ENCODE measurements at places on chromosomes 2 and 18.

DNA sequence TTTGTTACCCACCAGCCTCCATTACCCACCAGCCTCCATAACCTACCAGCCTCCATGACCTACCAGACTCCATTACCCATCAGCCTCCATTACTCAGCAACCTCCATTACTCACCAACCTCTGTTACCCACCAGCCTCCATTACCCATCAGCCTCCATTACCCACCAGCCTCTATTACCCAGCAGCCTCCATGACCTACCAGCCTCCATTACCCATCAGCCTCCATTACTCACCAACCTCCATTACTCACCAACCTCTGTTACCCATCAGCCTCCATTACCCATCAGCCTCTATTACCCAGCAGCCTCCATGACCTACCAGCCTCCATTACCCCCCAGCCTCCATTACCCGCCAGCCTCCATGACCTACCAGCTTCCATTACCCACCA lies 133.3 kb upstream of the HS6ST1 start:
- no peak for DNase-seq

GRCh38 chr2:16142383-16143361 lies 202.3 kb downstream of the MYCN start:
- no peak for DNase-seq

DNA sequence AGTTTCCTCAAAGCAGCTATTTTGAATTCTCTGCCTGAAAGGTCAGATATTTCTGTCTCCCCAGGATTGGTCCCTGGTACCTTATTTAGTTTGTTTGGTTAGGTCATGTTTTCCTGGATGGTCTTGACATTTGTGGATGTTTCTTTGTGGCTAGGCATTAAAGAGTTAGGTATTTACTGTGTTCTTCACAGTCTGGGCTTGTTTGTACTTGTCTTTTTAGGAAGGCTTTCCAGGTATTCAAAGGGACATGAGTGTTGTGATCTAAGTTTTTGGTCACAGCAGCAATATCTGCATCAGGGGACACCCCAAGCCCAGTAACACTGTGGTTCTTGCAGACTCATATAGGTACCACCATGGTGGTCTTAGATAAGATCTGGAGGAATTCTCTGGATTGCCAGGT lies 11.8 kb downstream of the MYO3B start:
- no peak for DNase-seq

DNA sequence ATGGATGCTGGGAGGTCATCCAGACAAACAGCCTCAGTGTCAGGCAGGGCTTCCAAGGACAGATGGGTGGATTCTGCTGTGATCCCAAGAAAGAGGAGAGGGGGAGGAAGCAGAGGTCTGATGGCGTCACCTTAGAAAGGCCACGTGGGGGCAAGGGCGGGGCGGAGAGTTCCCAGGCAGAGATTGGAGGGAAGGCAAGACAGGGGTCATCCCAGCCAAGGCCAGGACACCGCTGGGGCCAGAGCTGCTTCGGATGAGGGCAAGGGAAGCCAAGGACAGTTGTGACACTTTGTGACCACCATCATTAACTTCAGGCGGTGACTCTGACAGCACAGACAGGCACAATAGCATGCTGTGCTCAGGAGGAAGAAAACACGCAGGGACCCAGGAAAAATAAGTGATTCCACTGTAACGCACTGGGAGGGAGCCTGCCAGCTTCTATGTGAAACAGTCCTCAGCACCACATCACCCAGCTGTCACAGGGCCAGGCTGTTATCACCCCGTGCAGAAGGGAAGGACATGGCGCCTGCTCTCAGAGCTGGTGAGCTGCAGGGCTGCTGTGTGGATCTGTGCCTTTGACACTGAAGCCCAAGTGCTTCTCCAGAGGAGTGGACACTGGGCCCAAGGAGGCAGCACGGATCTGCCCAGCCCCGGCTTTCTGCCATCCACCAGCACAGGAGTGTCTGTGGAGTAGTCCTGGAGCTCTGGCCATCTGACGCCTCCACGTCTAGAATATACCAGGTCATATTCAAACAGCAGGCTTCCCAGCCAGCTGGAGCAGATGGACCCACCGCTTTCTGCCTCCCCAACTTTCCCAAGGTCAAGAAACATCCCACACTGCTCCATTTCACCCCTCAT lies 204.1 kb downstream of the NDUFA10 start:
- DNase-seq = no peak

DNA sequence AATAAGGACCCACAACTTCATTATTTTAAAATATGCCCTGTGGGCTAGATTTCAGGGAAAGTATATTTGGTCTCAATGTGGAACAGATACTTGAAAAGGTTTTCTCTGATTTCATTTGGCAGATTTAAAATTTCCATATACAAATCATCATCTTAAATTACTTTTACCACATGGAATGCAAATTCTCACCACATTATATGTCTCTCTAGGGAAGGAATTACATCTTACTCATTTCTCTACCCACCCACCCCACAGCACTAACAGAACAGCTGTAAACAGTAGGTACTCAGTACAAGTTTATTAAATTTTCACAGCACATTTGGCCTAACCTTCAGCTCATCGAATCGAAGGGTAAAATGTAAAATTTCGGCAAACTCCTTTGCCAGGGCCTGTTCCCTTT lies 104.0 kb downstream of the CYRIA start:
- DNase-seq = no peak

DNA sequence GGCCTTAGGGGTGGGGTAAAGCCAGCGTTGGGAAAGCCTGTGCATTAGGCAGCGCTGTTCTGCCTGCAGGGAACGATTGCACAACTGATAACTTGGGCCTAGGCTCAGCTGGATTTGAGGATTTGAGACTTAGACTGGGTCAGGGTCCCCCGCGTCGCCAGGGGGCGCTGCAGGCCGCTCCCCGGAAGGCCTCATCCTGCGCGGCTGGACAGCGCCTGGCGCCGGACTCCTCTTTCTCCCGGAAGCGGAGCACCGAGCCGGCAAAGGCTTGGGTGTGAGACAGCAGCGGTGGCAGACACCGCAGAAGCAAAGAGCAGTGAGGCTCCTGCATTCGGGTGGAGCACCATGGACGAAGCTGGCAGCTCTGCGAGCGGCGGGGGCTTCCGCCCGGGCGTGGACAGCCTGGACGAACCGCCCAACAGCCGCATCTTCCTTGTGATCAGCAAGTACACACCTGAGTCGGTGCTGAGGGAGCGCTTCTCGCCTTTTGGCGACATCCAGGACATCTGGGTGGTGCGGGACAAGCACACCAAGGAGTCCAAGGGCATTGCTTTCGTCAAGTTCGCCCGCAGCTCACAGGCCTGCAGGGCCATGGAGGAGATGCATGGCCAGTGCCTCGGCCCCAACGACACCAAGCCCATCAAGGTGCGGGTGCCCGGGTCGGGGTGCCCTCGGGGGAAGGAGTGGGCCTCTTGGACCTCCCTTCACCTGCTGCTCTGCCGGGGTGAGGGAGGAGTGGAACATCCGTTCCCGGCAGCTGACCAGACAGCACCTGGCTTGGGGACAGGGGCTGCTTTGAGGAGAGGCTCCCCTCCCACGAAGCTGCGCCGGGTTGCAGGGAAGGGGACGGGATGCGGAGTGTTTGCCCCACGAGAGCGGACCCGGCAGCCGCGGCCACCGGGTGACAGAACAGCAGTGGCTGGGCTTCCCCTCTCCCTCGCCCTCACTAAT lies at the start of gene RBM45:
TSS of gene RBM45 (plus strand) at position 236 of the 951 bp plus-strand sequence. CDS start at position 346, 110 bp downstream.
- peak; percentile 87 for DNase-seq

DNA sequence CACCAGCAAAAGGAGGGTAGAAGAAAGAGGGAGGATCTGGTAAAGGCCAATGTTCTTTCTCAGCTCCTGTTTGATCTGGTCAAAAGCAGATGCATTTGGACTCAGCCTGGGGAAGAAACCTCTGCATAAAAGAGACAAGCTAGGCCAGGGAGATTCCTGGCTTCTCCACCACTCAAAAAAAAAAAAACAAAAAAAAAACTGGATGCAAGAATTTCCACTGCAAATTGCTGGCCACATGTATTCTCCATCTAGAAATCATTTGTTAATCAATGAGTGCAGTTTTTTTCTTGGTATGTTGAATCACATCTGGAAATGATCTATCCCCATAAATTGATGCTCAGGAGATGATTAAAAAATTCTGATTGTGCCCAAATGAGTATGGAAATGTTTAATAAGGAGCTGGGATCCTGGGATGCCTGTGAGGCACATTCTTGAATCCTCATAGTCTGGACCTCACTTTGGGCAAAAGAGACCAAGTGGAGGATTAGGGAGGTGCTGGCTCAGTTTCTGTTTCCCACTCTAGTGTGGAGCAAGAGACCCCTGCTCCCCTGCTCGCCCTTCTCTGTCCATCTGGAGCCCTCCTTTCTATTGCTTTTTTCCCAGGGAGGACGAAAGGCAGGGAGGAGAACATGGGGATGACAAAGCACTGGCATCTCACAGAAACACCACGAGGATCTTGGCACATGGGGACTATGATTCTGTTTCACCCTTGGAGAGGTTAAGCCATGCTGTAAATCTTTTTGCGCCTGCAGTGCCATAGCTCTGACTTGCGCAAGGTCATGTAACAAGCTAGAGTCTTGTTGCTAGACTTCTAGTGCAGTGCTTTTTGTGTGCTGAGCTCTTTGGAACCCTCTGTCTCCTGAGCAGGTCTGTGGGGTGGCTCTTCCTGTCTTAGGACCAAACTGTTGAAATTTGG lies 57.6 kb downstream of the APOB start:
- no peak for DNase-seq

Measured in HTR-8/SVneo (cell line).